ENCODE measurements at places on chromosomes 1 and 21.

GRCh38 chr1:116489231-116489697, 81.6 kb downstream of the CD58 start:
- no peak for DNase-seq

- no peak for DNase-seq
Observed at GRCh38 chr1:162405800-162406199, 6.1 kb downstream of the SH2D1B start.

DNA sequence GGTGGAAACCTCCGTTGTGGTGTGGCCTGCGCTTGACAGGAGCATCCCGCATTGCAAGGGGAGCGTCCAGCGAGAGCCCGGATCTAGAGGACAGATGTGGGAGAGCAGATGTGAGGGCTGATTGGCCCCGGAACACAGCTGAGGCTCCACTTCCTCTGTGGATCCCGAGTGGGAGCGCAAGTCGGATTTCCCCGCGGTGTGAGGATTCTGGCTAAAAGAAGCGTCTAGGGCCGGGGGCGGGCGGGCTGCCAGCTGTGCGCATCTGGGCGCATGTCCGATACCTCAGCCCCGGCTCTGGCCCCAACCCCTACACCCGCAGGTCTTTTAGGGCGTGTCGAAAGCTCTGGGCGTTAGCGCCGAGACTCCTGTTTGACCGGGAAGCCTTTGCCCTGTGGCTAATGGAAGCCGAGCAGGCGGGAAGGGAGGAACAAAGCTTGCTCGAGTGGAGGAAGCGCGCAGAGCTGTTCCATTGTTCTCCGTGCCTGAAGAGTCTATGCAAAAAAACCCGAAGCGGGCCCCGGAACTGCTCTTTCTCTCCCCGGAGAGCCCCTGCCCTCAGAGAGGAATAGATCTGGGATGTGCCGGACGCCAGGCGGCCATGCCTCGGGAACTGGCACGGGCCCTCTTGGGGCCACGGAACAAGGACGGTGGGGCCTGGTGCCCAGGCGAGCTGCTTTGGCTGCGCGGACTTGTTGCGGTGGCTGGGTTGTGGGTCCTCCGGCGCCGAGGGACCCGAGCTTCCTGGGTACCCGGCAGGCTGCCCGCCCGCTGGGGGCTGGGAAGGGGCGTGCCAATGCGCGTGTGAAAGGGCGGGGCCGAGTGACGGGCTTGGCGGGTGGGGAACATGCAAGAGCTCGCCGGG, 111.1 kb downstream of the NAV1 start:
- no peak for DNase-seq

DNA sequence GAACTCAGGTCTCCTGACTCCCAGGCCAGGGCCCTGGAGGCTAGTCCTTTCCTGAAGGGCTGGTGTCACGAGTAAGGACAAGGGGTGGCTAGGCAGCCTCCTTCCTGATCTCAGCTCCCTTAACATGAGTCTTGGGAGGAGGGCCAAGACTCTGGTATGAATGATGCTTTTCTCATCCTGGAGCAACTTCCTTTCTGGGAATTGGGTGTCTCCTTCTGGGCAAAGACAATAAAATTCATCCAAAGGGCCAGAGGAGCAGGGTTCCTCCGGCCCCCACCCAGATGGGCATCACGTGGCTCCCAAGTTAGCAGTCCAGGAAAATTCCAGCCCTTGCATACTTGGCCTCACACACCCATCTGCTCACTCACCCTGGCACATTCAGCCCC, at the start of gene FAM167B:
Gene FAM167B (plus strand): TSS at position 335 of the 386 bp plus-strand sequence. CDS start 200 bp downstream, outside the sequence.
- DNase-seq = no peak

DNA sequence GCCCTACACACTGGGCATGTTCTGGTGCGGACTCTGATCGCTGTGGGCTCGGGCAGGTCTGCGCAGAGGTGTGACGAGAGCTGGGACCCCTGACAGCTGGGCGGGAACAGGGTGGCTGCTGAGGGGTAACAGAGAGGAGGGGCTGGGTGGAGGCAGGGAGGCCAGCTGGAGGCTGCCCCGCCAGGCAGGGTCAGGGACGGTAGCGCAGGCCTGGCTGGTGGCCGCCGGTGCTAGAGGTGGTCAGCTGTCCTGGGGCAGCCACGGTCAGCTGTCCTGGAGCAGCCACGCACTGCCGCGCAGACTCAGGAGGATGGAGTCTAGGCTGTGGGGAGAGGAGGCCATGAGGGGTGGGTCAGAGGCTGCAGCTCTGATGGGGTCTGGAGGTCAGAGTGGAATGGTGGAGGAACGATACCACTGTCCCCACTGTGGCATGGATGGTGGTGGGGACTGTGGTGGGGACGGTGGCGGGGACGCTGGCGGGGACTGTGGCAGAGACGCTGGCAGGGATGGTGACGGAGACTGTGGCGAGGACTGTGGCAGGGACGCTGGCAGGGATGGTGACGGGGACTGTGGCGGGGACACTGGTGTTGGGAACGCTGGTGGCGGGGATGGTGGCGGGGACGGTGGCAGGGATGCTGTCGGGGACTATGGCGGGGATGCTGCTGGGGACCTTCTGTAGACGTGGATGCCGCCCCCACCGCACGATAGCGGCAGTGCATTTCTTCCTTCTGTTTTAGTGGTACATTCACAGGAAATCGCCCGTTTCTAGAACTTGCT, 21.3 kb upstream of the LRRC3 start:
- no peak for DNase-seq

- DNase-seq = no peak
Observed at GRCh38 chr1:213649373-213649772, 338.4 kb upstream of the PROX1 start.

- no peak for DNase-seq
Observed at GRCh38 chr1:166999075-166999474, 10.0 kb downstream of the MAEL start.

GRCh38 chr1:184392779-184393522, 6.1 kb downstream of the C1orf21 start:
- no peak for DNase-seq

GRCh38 chr1:214102907-214103306, 115.1 kb downstream of the PROX1 start:
- DNase-seq = no peak

GRCh38 chr1:92219028-92219427, 1.3 kb downstream of the C1orf146 start:
- DNase-seq = no peak

GRCh38 chr1:83593073-83593472, 405.9 kb downstream of the TTLL7 start:
- DNase-seq = no peak

DNA sequence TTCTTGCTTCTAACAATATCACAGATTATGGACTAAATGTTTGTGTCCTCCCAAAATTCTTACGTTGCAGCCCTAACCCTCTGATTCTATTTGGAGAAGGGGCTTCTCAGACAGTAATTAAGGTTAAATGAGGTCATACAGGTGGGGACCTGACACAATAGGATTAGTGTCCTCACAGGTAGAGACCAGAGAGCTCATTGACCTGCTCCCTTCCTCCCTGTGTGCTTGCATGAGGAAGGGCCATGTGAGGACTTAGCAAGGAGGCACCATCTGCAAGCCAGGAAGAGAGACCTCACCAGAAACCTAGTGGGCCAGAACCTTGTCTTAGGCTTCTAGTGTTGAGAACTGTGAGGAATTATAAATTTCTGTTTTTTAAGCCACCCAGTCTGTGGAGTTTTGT, 322.6 kb downstream of the SMYD3 start:
- no peak for DNase-seq
